ENCODE measurements at places on chromosomes 4 and X.

GRCh38 chr4:137129441-137129840, 402.9 kb downstream of the PCDH18 start:
- DNase-seq = no peak

GRCh38 chr4:174273930-174274329, 9.5 kb downstream of the FBXO8 start:
- DNase-seq = peak; percentile 62

GRCh38 chr4:164304101-164304639, 449.8 kb upstream of the SMIM31 start:
- no peak for DNase-seq

DNA sequence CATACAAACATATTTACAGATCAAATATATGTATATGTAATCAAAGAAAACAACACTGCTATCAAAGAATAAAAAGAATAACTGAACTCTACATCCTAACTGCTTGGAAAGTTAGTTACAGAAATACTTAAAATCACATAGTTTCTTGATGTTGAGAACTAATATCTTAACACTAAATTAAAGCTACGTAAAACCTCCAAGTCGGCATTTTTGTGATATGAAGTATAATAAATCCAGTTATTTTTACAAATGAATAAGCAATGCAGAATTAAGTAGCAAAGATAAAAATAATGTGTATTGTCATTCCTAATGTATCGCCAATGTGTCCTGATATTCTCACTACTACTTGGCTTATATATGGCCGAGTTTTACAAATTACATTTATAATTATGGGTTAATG, 68.4 kb downstream of the JADE1 start:
- no peak for DNase-seq

DNA sequence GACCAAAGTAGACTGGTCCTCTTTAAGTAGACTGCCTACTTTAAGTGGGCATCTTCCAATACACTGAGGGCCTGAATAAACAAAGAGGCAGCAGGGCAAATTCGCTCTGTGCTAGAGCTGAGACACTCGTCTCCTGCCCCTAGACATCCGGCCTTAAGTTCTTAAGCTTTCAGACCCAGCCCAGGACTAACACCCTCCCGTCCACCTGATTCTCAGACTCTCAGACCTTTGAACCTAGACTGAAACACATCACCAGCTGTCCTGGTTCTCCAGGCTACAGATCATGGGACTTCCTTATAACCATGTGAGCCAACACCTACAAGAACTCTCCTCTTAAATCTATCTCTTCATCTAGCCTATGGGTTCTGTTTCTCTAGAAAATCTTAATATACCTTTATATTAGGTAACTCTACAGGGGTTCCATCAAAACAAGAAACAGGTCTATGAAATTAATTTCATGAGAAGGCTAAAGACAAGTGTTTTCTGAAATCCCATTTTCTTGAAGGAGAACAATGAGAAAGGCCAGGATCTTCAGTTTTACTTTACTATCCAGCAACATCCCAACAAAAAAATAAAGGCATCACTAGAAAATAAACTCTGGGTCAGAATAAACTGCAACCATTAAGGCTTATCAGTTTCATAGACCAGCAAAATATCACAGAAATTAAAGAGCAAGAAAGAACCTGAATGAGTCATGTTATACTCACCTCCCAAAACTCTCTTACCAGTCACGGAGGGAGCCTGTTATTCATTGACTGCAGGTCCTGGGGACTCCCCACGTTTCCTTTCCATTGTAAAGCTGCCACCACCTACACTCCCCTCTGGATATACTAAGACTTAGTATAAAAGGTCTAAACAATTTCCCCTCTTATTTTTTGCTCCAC, 14.8 kb downstream of the ADGRA3 start:
- no peak for DNase-seq

DNA sequence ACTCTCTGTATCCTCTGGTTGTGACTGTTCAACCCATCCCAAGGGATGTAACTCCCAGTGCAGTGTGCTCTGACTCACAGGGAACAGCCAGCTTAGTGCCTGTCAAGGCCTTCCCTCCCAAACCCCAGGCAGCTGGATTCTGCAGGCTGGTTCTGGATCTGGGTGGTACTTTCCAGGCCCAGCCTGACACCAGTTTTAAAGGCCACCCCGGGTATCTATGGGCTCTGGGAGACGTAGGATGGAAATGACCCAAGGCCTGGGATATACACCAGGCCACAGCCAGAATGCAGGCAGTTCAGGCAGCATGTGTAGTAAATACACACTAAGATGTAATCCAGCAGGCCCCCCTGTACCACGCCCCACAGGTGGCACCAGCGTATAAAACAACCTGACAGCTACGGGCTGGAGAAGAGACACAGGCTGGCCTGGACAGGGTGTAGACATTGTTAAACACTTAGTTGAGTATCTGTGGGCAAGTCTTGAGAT, 64.2 kb downstream of the SPINK2 start:
- no peak for DNase-seq

DNA sequence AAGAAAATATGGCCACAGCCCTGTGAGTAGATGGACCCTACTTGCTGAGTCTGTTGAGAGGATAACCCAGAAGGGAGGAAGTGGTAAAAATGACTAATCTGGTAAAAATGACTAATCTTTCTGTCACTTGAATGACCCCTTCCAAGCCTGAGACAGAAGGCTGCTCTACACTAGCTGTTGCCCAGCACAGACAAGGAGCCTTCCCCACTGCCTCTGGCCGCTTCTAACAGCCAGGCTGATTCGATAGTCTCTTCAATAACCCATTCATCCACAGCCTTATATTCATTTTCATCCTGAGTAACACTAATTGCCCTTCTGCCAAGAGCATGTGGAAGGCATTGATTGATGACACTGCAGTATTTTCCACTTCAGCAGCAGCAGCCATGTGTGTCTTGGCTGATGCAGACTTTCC, 18.4 kb downstream of the MAGEB17 start:
- DNase-seq = no peak

DNA sequence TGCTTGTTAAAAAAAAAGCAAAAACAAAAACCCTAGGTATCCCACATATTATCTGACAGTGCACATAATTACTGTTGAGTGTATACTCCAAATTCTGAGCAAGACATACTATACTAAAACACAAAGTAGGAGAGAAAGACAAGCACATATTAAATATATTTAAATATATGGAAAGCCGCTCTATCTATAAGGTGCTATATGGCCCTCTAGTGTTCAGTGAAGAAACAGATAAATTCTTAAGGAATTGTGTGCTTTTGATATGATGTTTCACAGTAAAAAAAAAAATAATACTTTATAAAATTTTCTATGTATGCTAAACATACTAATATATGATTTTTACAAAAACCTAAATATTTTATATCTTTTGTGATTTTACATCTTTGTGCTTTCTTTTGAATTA, 137.8 kb downstream of the FBXW7 start:
- peak; percentile 3 for DNase-seq

DNA sequence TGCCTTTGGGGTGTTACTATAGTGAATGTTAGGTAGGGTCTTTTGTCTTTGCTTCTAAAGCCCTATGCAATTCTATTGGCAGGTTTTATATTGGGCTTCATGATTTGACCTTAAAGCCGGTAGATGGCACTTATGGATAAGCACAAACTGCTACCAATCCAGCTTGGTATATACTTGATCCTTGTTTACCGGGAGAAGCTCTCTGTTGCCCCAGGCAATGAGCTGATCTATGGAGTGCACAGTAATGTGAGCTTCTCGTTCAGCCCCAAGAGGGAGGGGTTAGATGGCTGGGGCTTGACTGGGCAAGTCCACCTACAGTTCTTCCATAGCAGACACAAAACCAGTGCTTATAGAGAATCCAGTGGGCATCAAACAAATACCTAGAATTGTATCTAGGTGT, 287.2 kb upstream of the CT83 start:
- DNase-seq = no peak

DNA sequence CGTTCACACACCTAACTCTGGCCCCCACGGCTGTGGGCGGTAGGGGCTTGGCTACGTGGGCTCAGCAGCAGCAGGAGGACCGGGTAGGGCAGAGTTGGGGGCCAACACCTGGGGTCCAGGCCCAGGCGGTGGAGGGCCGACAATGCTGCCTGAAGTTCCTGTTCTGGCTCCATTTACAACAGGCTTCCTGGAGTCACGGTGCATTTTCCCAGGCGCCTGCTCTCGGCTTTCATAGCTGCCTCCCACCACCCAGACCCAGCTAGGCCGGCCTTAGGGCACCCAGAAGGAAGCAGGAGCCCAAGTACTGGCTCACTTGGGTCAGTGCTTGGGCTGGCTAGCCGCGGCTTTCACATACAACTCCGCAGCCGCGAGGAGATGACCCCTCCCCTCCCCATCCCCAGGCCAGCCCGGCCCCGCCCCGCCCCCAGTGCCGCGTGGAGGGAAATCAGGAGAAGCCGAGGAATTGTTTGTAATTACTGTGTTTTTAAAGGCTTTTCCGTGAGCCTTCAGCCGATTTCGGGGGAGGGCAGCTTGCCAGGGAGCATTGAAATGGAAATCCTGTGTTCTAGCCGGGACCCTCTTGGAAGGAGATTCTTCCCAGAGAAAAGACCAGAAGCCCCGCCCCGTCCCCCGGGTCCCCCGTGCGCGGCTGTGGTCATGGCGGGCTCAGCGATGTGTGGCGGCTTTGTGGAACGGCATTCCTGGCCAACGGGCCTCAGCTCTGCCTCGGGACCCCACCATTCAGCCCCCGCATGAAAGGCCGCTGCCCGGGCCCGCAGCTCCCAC, 28.5 kb downstream of the PJA1 start:
- DNase-seq = no peak

DNA sequence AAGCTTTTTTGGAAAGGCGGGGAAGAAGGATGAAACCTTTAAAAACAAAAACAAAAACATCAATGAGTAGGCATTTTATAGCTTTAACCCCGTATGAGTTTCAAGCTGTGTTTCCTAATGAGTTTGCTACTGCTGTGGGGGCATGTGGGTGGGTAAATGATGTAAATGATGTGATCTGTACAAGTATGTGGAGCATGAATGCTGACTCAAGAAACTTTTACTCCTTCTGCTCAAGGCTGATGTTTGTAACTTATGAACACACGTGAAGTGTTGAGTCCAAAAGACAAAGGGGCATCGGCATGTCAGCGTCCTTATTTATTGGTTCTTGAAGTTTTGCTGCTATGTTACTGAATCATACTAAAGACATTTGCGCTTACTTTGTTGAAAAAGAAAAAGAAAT, 76.9 kb downstream of the CLCN4 start:
- DNase-seq = peak; percentile 38

- DNase-seq = no peak
These were observed 14.4 kb downstream of the UVSSA start for GRCh38 chr4:1361431-1361830.

DNA sequence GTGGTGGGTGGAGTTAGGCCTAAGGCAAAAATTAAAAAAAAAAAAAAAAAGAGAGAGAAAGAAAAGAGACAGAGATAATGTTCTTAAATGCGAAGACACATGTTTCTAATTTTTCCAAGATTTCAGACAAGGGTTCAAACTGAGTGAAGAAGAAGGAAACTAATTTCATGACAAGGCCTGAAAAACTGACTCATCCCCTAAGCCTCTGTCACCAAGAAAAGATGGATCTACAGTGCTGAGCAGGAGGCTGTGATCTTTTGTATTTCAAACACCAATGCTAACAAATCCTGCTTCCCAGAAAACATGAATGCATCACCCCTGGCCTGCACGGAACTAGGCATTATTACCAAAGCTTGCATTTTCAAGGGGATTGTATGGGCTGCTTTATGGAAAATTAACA, 75.3 kb downstream of the PPARGC1A start:
- no peak for DNase-seq

DNA sequence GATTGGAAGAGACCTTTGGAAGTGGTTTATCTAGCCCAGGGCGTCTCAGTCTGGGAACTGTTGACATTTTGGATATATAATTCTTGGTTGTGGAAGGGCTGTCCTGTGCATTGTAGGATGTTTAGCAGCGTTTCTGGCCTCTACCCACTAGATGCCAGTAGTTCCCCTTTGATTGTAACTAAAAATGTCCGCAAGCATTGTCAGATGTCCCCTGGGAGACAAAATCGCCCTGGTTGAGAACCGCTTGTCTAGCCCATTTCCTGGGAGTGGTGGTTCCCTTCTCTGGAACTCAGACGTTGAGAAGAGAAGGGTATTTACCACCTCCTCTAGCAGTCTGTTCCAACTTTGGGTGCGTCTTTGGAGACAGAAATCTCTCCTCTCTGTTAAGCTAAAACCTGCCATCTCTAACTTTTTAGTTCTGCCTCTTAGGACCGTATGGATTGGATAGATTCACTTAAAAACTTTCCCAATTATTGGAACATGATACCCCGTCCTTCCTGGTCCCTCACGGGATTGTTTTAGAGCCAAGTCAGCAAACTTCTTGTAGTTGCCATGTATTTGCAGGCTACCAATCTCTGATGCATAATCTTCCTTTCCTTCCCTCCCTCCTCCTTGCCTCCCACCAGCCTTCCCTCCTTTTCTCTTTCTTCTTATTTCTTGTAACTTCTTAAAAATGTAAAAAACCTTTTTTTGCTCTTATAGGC, 13.9 kb downstream of the TMEM165 start:
- no peak for DNase-seq

GRCh38 chr4:146641762-146642161, 3.1 kb downstream of the POU4F2 start:
- DNase-seq = no peak

- no peak for DNase-seq
These were observed 624.4 kb upstream of the ACTRT1 start for GRCh38 chrX:128676651-128677050.

Measured in NCI-H2171 treated with DMSO at 0.1 percent for 48 hours (cell line).